ENCODE measurements at places on chromosomes 7 and 10.

GRCh38 chr7:101722247-101722646 lies 93.2 kb upstream of the MYL10 start:
- no peak for DNase-seq

DNA sequence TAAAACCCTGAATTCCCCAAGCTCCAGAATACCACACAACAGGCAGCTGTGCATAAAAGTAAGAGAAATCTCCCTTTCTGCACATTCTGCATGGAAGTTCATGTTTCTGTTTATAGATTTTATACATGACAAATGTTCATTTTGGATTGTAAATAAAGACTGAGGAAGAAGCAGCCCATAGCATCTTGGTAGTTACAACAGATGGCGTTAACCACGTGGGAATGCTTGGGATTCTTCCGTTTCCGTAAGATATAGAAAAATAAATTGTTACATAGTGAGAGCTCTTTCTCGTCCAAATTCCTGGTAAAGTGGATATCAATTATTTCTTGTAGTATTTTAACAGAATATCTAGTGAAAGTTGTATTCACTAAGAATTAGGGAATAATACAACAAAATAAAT lies 1016.5 kb downstream of the GRM8 start:
- no peak for DNase-seq

GRCh38 chr7:42192851-42193461 lies 44.1 kb downstream of the GLI3 start:
- DNase-seq: no peak

GRCh38 chr7:98868450-98868849 lies 1.4 kb downstream of the TMEM130 start:
- no peak for DNase-seq

GRCh38 chr7:105067691-105068090 lies 53.7 kb downstream of the KMT2E start:
- no peak for DNase-seq

GRCh38 chr7:55130395-55131141 lies 111.8 kb downstream of the EGFR start:
- DNase-seq: peak; percentile 80

- no peak for DNase-seq
Observed at GRCh38 chr7:134547397-134548054, 1.4 kb upstream of the AKR1B15 start.

- DNase-seq: no peak
Observed at GRCh38 chr10:91607646-91608403, 25.0 kb downstream of the PPP1R3C start.

DNA sequence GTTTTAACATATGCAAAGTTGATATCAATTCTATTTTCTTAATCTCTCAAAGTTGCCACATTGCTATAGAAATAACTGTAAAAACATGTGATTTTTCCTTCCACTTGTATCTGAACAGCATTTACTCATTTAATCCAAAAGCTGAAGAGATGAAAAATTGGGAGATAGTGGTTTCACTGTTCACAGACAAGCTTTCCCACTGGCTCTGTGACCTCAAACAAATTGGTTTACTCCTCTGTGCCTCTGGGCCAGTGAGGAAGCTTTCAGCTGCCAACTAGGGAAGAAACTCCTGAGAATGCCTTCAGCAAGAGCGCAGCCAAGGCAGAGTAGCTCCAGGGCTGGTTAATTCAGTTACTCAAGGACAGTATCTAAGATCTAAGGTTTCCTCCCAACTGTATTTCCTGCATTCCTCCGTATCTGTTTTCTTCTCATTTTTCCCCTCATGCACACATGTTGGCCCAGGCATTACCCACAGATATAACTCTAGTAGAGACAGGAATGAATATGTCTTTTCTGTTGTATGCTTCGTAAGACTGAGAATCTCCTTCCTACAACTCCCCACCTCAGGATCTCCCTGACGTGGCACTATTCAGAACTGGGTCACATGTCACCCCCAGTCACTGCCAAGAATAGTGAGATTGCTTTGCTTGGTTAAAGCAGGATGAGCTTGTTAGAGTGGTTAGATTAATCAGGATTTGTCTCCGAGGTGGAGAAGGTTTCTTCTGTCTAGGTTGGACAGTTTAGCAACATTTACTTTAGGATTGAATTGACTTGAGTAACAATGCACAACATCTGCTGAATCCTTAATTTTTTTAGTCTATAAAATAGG lies 315.7 kb downstream of the NRG3 start:
- no peak for DNase-seq

DNA sequence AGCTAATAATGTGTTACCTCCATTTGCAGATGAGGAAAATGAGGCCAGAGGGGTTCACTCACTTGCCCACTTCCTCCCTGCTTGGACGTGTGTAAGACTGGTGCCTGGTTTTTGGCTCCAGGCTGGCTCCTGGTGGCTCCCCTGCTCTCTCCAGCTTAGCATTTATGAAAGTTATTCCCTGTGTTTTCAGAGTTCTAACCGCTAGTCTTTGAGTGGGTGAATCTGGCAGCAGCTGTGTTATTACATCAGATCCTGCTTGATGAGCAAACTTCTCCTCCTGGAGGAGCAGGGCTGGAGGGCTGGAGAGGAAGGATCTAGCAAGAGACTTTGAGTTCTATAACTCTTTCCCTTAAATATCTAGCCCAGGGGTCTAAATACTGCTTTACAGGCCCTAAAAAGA lies 80.9 kb upstream of the AGBL3 start:
- DNase-seq: peak; percentile 86

- DNase-seq: no peak
Observed at GRCh38 chr10:84798312-84798711, 469.9 kb downstream of the CCSER2 start.

All from skeletal muscle cell (primary cell).